ENCODE measurements at places on chromosomes 3 and 15.

DNA sequence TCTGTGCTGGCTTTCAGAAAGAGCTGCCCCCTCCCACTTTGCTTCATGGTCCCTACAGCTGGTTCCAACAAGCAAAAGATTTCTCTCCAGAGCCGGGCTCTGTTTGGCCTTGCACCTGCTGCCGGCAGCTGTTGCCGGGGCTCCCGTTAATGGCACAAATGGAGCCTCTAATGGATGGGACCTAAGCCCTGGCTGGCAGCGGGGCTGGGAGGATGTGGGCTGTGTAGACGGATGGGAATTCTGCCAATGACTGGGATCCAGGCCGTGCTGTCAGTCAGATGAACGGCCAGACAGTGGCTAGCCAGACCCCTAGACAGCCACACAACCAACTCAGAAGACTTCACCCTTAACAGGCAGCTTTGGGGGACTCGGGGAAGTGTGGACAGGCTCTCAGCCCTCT, 88.0 kb downstream of the RPLP1 start:
- DNase-seq = no peak

DNA sequence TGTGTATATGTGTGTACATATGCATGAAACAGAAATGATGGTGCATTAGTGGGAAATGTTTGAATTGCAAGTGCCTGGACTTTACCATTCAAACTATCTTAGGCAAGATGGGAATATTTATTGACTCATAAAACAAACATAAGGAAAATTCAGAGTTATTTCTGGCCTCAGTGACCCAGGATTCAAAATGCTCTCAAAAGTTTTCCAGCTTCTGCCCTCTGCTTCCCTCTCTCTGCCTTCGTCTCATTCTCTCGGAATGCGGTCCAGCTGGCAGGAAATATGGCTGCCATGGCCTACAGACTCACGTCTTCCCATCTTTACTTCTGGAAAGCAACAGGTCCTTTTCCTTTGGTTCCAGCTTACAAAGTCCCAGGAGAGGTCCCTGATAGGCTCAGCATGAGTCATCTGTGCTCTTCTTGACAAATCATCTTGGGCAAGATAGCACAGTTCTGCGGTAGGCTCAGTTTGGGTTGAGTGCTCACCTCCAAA, 8.7 kb upstream of the ZNF774 start:
- no peak for DNase-seq

DNA sequence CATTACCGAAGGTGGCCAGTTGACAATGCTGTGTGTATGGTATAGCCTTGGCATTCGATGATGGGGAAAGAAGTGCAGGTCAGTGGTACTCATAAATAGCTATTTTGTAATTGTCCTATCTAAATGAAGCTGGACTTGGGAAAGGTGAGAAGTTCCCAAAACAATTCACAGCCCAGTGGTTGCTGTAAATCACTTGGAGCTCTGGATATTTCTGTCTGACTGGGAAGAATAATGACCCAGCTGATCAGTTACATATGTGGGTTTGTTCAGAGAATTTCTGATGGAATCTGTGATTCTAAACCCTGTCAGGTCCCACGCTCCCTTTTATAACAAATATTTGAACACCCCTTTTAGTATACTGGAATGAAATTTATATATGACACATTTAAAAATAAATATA, 133.9 kb upstream of the PFN2 start:
- DNase-seq = no peak

DNA sequence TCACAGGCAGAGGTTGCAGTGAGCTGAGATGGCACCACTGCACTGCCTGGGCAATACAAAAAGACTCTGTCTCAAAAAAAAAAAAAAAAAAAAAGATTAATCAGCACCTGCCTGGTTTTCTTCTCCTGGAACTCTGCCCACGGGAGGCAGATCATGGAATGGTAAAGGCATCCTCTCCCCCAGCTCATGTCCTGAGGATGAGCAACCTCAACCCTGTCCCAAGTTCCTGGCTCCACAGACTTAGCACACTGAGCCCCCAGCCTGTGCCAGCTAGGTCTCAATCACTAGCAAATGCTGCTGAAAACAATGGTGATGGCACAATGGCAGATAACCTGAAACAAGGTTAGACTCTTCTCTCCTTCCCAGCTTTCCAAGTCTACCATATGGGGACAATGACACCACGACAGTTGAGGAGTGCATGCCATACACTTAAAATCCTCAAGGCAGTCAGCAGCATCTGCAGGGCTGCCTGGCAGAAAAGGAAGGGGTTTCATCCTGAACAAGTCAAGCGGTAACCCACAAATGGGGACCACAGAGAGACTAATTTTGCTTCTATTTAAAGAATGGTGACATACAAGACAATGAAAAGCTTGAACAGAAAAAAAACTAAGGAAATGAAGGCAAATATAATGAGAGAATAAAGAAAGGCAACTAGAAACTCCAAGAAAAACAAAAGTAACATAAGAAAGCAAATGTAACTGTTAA, 4.8 kb downstream of the CLN6 start:
- peak; percentile 42 for DNase-seq

DNA sequence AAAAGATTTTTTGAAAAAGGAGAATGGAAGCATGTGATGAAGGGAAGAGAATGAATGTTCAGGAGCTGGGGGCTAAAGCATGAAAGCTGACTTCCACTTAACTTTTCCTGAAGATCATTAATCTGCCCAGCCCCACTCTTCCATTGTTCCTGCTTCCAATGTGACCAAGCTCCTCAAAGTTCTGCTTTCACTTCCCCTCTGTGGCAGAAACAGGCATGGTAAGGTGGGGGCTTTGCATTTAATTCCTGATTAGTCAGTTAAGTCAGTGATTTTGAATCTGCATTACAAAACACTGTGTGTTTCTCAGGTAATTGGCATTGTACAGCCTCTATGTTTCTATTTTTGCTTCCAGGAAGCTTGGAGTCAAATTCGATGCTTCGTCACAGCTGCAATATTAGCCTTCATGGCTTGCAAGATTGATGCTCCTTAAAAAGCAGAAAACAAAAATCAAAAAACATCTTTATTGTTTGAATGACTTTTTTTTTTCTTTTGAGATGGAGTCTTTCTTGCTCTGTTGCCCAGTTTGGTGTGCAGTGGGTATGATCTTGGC, 7.3 kb upstream of the TM6SF1 start:
- no peak for DNase-seq

GRCh38 chr3:52317208-52318000, 1.3 kb downstream of the DNAH1 start:
- DNase-seq = peak; percentile 82

- DNase-seq = no peak
Observed at GRCh38 chr3:71443332-71443731, 140.2 kb downstream of the FOXP1 start.

GRCh38 chr3:194117104-194117845, 18.7 kb upstream of the HES1 start:
- no peak for DNase-seq

DNA sequence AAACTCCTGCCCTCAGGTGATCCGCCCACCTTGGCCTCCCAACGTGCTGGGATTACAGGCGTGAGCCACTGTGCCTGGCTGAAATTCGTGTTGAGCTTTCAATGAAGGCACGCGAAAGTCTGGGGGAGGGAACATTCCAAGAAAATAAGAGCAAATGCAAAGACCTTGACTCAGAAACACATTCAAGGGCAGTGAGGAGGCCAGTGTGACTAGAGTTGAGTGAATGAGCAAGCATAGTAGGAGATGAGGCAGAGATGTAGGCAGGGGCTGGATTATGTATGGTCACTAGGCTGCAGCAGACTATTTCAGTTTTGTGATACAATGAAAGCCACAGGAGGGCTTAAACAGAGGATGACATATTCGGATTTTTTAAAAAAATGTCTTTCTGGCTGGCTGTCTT, 67.0 kb downstream of the SCN11A start:
- DNase-seq = no peak
